ENCODE measurements at places on chromosomes 3 and 15.
A peak's percentile ranks its signal among the peaks of the same experiment; 100 is the strongest.

- DNase-seq, result no peak
Measured at GRCh38 chr15:67166280-67167009, 88.0 kb downstream of the AAGAB start.

DNA sequence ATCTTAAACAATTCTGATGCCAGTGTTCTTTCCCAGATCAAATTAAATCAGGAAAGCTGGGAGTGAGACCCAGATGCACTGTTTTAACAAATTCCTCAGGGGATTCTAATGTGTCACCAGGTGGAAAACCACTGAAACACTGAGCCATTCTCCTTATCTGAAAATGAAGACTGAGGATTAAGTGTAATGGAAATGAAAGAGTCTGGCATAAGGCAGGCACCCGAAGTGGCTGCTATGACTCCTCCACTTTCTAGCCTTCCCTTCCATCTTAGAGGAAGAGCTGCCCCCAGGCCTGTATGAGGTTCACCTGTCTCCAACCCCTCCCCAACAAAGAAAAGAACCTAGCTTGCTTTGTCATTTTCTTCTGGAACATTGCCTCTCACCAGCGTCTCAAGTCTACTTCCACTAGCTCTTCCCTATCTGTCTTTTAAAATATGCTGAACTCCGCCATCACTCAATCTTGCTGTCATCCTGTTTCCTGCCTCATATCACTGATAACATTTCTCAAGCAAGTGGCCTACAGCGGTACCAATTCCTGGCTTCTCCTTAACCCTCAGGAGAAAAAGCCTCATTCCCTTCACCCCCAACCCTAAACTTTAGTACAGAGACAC, 13.7 kb upstream of the ABHD2 start:
- no peak for DNase-seq

DNA sequence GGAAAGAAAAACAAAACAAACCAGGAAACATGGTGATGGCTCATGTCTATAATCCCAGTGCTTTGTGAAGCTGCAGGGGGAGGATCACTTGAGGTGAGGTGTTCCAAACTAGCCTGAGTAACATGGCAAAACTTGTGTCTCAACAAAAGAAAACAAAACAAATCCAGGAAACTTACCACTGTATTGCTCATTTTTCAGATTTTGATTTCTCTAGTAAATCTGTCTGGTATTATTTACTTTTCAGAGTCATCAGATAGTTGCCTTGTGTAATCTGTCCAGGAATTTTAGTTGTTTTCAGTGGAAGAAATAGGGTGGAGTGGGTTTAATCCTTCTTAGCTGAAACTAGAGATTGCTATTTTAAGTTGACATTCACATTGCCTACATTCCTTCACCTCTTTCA, 91.8 kb upstream of the ALCAM start:
- peak; percentile 67 for DNase-seq

- no peak for DNase-seq
Measured at GRCh38 chr15:92393071-92393979, at the start of gene ST8SIA2. Gene ST8SIA2 (plus strand): TSS chr15:92393881. CDS start chr15:92394065, 184 bp downstream.

GRCh38 chr3:86147119-86147518, 843.8 kb downstream of the VGLL3 start:
- DNase-seq, result no peak

- DNase-seq, result no peak
Measured at GRCh38 chr3:71006810-71007785, 576.4 kb downstream of the FOXP1 start.

DNA sequence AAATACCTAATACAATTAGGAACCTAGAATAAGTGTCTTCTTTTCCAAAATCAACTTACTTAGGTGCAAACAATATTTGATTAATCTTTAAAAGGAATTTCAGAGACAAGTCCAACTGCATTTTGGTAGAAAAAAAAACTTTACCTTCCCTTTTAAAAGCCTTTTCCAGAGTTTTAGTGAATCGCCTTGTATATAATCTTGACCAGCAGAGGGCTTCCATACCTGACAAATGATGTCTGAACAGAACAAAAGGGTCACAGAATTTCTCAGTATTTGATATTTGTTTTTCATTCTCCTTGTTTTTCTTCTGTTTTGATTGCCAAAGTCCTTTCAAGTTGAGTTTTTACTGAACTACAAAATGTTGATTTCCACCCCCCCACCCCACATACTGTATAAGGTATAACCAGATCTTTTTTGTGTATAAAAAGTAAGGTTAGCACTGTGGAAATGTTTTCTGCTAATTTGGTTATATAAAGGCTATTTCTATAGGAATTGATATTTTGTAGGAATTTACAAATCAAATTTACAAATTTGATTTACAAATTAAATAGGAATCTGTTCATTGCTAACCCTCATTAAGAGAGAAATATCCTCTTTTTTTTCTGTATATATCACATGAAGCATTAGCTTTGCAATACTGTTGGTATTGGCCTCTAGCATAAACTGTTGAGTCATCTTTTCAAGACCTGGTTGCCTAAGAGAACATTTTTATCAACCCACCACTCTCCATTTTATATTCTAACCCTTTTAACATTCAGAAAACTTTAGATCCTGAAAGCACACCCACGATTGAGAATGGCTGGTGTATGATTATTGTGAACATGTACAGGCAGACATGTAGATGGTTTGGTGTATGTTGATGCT, 464.1 kb upstream of the RARB start:
- peak; percentile 3 for DNase-seq

DNA sequence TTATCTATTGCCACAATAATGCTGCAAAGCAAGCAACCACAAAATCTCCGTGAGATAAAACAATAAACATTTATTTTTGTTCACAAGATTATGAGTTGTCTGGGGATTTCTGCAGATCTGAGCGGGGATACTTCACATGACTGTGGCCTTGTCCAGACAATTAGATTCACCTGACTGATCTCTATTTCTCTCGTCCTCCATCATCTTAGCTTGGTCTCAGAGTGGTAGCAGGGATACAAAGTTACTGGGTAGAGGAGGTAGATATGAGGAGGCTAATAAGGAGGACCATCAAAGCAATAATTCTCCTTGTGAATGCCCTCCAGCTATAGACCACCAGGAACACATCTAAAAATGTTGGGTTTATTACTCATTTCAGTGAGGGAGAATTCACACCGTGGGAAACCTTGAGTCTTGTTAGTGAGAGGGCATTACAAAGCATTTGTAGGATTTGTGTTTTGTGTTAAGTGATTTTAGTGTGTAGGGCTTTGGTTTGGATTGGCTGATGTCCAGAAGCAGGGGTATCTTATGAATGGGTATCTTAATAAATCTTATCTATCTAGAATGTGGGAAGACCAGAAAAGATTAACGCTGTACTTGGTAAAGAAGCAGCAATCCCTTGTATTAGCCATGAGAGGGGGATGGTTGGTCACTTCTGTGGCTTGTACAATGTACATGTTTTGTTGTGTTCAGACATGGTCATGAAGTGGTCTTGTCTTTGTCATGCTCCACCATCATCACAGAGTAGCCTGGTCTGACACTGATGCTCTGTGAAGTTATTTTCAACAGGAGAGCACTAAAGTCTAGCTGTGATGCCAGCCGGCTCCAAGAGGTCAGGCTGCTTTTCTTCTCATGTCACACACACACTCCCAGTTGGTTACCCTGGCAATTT, 287.6 kb upstream of the STT3B start:
- DNase-seq, result no peak

- DNase-seq, result no peak
Measured at GRCh38 chr3:61903931-61904657, 342.7 kb downstream of the PTPRG start.

- no peak for DNase-seq
Measured at GRCh38 chr3:120393761-120394160, 44.6 kb upstream of the LRRC58 start.

GRCh38 chr15:80985981-80986380, 3.6 kb downstream of the MESD start:
- no peak for DNase-seq

Measured in GM04503 (cell line).